ENCODE measurements at places on chromosomes 3 and 15.

GRCh38 chr3:186668426-186668825 lies 2.6 kb downstream of the HRG start:
- DNase-seq, result peak; percentile 33

DNA sequence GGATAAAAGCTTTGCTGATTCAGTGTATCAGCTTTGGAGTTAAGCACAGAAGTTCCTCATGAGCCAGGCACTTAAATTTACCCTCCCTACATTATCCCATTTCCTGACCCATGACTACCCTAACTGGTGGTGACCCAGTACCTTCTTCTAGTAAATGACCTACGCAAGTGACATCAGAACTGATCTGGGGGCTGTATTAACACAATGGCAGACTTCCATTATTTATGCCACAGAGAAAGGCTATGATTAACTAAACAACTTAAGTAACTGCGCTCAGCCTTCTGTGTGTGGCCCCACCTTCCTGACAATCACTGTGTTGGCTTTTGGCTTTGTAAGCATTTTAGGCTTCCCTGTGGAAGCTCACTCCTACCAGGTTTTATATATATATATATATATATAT lies 1.9 kb downstream of the MB21D2 start:
- DNase-seq, result peak; percentile 58

- no peak for DNase-seq
Measured at GRCh38 chr3:35777563-35778554, 138.5 kb downstream of the ARPP21 start.

- peak; percentile 67 for DNase-seq
Measured at GRCh38 chr3:192915304-192915703, 2.4 kb downstream of the MB21D2 start.

Data from kidney tubule cell (primary cell).